Common myeloid progenitor, CD34-positive (primary cell): ENCODE measurements at places on chromosomes 1 and 21.

DNA sequence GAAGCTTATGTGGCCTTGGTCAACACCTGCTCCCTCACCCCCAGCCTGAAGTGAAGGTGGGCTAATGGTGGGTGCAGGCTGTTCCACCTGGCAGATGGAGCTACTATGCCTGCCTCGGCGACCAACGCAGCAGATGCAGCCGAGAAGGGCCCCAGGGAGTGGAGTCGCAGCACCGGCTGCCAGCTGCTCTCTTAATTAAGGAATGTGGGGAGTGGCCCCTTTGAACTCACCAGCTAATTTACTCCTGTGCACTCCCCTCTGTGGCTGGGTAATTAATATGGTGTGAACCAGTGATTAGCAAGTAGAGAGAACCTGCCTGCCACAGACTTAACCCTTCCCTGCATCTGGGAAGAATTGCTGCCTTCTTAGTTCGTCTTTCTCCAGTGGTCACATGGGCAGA is 3.3 kb upstream of the SLAMF8 start:
- no peak overlapping the region for H3K4me3 ChIP-seq
- H3K27ac ChIP-seq, result no peak overlapping the region
- H3K36me3 ChIP-seq, result no peaks in the 10 kb centered on the region
- H3K4me1 ChIP-seq, result peaks cover 19% of the 10 kb centered on the region

GRCh38 chr1:213089924-213090677 is 39.1 kb downstream of the RPS6KC1 start:
- no peak overlapping the region for H3K27ac ChIP-seq
- H3K27me3 ChIP-seq, result no peaks in the 10 kb centered on the region
- no peak for DNase-seq
- peaks cover 20% of the 10 kb centered on the region for H3K36me3 ChIP-seq

GRCh38 chr1:115680730-115681111 is 39.0 kb downstream of the VANGL1 start:
- H3K4me1 ChIP-seq, result peaks cover 15% of the 10 kb centered on the region
- H3K36me3 ChIP-seq, result peaks cover 47% of the 10 kb centered on the region
- no peak for DNase-seq
- H3K4me3 ChIP-seq, result no peak overlapping the region

- H3K4me3 ChIP-seq, result no peak overlapping the region
- no peaks in the 10 kb centered on the region for H3K36me3 ChIP-seq
- DNase-seq, result no peak
- no peak overlapping the region for H3K27ac ChIP-seq
- H3K4me1 ChIP-seq, result no peaks in the 10 kb centered on the region
Observed at GRCh38 chr1:12539705-12540579, 78.1 kb downstream of the DHRS3 start.

GRCh38 chr1:116847688-116848531 is 61.8 kb upstream of the PTGFRN start:
- H3K36me3 ChIP-seq, result no peaks in the 10 kb centered on the region
- no peaks in the 10 kb centered on the region for H3K27me3 ChIP-seq
- no peak overlapping the region for H3K4me3 ChIP-seq

DNA sequence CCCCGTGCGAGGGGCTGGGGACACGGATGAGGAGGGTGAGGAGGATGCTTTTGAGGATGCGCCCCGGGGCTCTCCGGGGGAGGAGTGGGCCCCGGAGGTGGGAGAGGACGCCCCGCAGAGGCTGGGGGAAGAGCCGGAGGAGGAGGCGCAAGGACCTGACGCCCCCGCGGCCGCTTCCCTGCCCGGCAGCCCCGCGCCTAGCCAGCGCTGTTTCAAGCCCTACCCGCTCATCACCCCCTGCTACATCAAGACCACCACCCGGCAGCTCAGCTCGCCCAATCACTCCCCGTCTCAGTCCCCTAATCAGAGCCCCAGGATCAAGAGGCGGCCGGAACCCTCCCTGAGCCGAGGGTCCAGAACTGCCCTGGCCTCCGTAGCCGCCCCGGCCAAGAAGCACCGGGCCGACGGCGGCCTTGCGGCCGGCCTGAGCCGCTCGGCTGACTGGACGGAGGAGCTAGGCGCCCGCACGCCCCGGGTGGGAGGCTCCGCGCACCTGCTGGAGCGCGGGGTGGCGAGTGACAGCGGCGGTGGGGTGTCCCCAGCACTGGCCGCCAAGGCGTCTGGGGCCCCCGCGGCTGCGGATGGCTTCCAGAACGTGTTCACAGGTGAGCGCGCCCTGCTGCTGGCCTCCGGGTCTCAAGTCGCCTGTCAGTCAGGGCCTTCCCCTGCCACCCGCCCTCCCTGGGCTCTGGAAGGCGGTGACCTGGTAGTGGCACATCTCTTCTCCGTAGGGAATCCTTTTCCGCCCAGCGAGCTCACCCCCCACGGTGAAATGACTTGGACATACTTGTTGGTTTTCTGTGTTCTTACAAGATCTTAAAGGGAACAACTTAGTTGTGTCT is 1.7 kb downstream of the FMN2 start:
- H3K27me3 ChIP-seq, result peaks cover 84% of the 10 kb centered on the region
- H3K4me1 ChIP-seq, result peaks cover 22% of the 10 kb centered on the region
- no peak overlapping the region for H3K27ac ChIP-seq
- peak overlapping the region; percentile 62 for H3K4me3 ChIP-seq
- H3K36me3 ChIP-seq, result no peaks in the 10 kb centered on the region

DNA sequence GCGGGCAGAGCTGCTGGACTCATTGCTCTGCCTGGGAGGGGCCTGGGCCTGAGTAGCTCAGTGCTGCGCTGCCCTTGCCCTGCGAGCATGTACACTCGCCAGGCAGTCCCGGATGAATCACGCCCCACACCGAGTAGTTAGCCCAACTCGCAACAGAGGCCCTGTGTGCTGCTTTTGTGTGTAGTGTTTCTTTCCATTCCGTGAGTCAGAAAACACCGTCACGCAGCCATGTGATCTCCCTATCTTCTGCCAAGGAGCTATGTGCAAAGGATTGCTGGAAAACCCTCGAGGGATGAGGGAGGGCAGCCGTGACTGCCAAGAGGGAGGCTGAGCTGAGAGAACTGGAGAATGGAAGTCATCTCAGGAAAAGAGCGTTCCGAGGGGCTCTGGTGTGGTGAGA is 37.3 kb downstream of the NENF start:
- no peak for DNase-seq
- H3K27me3 ChIP-seq, result no peaks in the 10 kb centered on the region
- no peaks in the 10 kb centered on the region for H3K36me3 ChIP-seq
- H3K4me3 ChIP-seq, result no peak overlapping the region
- H3K4me1 ChIP-seq, result no peaks in the 10 kb centered on the region

DNA sequence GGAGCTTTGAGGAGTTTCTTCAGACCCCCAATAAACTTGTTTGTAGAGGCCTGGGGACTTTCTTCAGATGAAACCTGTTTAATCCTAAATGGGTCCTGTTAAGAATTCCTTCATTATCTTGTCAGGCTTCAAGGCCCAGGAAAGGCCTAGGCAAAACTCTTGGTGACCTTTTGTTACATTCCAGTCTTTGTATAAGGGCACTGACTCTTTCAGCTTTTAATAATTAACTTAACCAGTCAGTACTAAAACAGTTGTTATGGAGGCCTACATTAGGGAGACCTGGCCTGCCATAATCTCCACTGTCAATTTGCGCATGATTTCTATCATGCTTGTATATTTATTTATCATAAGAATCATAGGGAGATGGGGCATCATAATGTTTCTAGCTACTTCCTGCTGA is 110.2 kb downstream of the FCRL5 start:
- no peaks in the 10 kb centered on the region for H3K4me1 ChIP-seq
- no peak for DNase-seq
- H3K27me3 ChIP-seq, result no peaks in the 10 kb centered on the region
- no peaks in the 10 kb centered on the region for H3K36me3 ChIP-seq

GRCh38 chr1:46522969-46523320 is 28.5 kb downstream of the KNCN start:
- H3K27me3 ChIP-seq, result peaks cover 25% of the 10 kb centered on the region
- no peaks in the 10 kb centered on the region for H3K4me1 ChIP-seq
- H3K36me3 ChIP-seq, result no peaks in the 10 kb centered on the region

DNA sequence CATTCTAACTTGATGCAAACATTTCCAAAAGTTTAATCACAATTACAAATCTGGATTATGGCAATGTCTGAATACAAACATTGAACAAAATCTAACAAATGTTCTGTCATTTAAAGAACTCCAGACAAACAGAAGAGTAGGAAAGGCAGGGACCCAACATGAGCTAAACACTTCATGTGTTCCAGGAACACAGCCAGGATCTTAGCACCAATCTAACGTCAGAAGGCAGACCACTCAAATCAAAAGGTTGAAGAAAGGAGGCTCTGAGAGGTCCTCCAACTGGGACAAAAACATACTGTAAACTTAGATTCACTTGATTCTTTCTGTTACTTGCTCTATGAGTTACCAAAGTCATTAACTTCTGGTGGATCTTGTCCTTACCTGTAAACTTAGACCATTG is 374.0 kb downstream of the NEGR1 start:
- no peaks in the 10 kb centered on the region for H3K36me3 ChIP-seq
- no peak for DNase-seq
- no peaks in the 10 kb centered on the region for H3K27me3 ChIP-seq
- no peak overlapping the region for H3K4me3 ChIP-seq
- H3K4me1 ChIP-seq, result no peaks in the 10 kb centered on the region

GRCh38 chr1:8687039-8687438 is 130.4 kb downstream of the RERE start:
- H3K27ac ChIP-seq, result peak overlapping the region; percentile 16
- no peaks in the 10 kb centered on the region for H3K27me3 ChIP-seq
- peaks cover 2% of the 10 kb centered on the region for H3K36me3 ChIP-seq
- H3K4me1 ChIP-seq, result peaks cover 5% of the 10 kb centered on the region

- H3K27me3 ChIP-seq, result no peaks in the 10 kb centered on the region
- H3K4me3 ChIP-seq, result no peak overlapping the region
- no peak overlapping the region for H3K27ac ChIP-seq
- peak; percentile 78 for DNase-seq
- H3K4me1 ChIP-seq, result peaks cover 15% of the 10 kb centered on the region
- no peaks in the 10 kb centered on the region for H3K36me3 ChIP-seq
Observed at GRCh38 chr21:33374450-33375096, 28.6 kb upstream of the IFNGR2 start.

DNA sequence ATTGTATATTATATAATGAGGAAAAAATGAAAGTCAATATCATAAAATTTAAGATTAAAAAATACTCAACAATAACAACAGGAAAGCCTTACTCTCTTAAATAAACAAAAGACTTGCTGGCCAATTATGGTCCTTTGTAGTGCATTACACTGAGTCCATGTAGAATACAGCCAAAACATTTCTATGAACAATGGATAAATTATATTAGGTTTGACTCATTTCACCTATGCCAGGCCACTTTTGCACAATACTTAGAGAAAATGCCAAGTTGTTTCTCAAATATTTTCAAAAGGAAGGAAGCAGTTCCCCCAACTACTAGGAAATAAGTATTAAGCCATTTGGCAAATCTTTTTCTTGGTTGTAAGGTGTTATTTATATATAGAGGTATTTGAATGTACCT is 19.8 kb upstream of the UCK2 start:
- H3K4me1 ChIP-seq, result no peaks in the 10 kb centered on the region
- no peaks in the 10 kb centered on the region for H3K36me3 ChIP-seq
- H3K4me3 ChIP-seq, result no peak overlapping the region
- H3K27me3 ChIP-seq, result no peaks in the 10 kb centered on the region
- no peak overlapping the region for H3K27ac ChIP-seq

GRCh38 chr1:158017800-158018595 is 24.6 kb downstream of the KIRREL1 start:
- no peaks in the 10 kb centered on the region for H3K27me3 ChIP-seq
- H3K27ac ChIP-seq, result no peak overlapping the region
- no peaks in the 10 kb centered on the region for H3K36me3 ChIP-seq

GRCh38 chr21:20968391-20968790 is 29.8 kb upstream of the NCAM2 start:
- DNase-seq, result no peak
- H3K4me3 ChIP-seq, result no peak overlapping the region
- no peak overlapping the region for H3K27ac ChIP-seq
- H3K27me3 ChIP-seq, result no peaks in the 10 kb centered on the region
- H3K36me3 ChIP-seq, result no peaks in the 10 kb centered on the region

GRCh38 chr1:16085522-16085921 is 12.1 kb upstream of the FAM131C start:
- H3K4me3 ChIP-seq, result no peak overlapping the region
- DNase-seq, result no peak
- no peaks in the 10 kb centered on the region for H3K4me1 ChIP-seq
- H3K27ac ChIP-seq, result no peak overlapping the region

DNA sequence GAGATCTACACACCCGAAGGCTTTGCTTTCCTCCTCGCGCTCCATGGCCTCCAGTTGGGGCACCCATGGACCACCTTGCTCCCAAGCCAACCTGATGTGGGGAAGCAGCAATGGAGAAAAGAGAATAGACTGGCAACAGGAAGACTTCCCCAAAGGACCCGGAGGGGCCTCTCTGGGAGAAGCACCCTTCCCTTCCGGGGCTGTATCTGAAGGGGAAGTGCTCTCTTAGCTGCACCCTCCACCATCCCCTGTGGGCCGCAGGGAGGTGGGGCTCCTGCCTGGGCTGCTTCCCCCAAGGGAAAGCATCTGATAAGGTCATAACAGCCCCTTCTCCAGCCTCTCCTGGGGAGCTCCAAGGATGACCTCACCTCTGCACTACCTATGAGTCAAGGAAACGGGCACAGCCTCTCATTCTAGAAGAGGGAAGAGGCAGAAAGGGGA is 100.2 kb downstream of the RIPK4 start:
- DNase-seq, result no peak
- H3K36me3 ChIP-seq, result no peaks in the 10 kb centered on the region
- H3K4me3 ChIP-seq, result no peak overlapping the region
- H3K27me3 ChIP-seq, result no peaks in the 10 kb centered on the region

DNA sequence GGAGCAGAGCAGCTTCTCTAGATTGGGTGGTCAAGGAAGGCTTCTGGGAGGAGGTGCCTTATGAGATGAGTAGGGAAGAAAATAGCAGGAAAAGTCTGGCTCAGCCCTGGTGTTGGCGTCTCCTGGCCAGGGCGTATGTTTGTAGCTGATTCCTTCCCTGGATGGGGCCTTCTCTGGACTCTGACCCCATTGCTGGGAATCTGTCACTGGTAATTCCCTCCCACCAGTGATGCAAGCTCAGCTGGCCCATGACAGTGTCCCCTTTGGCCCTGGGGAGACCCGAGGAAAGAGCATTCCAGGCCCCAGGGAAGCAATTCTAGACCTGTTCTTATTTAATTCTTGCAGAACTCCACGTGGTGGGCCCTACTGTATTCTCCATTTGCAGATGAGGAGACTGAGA is 20.7 kb downstream of the IGSF21 start:
- H3K36me3 ChIP-seq, result no peaks in the 10 kb centered on the region
- no peak overlapping the region for H3K4me3 ChIP-seq
- no peak for DNase-seq
- peaks cover 34% of the 10 kb centered on the region for H3K27me3 ChIP-seq

GRCh38 chr1:225627304-225627947 is 25.5 kb downstream of the ENAH start:
- no peaks in the 10 kb centered on the region for H3K4me1 ChIP-seq
- H3K27ac ChIP-seq, result no peak overlapping the region
- H3K4me3 ChIP-seq, result no peak overlapping the region
- no peak for DNase-seq
- no peaks in the 10 kb centered on the region for H3K36me3 ChIP-seq
